A549 treated with GW870086 at 1 μM for 4 hours (cell line): ENCODE measurements at places on chromosomes 5 and 9. TPM values are rescaled to one million over a fixed set of nuclear protein-coding genes. Genes with fewer than 3 reads are reported as not detected.

The ARL14EPL gene
- 0.14 to 0.60 TPM (median 0.26 TPM) in 5 replicates for total RNA-seq

The IDNK gene
- 5.2 to 9.1 TPM (median 5.8 TPM) in 5 replicates for total RNA-seq

The DNM1 gene
- 80.7 to 101 TPM (median 88.4 TPM) in 5 replicates for total RNA-seq

The GEMIN5 gene
- 22.1 to 25.4 TPM (median 23.7 TPM) in 5 replicates for total RNA-seq

The PDZD2 gene
- 0.10 to 0.79 TPM (median 0.38 TPM) in 5 replicates for total RNA-seq

The GGTA1 gene
- not detected in 5 replicates for total RNA-seq

The CFAP90 gene
- total RNA-seq: 0.37 to 0.84 TPM (median 0.53 TPM) in 5 replicates

The PTGR1 gene
- total RNA-seq: 326 to 352 TPM (median 336 TPM) in 5 replicates

The CARD6 gene
- 2.9 to 3.3 TPM (median 3.1 TPM) in 5 replicates for total RNA-seq

The KCTD16 gene
- total RNA-seq: 0.01 to 0.07 TPM (median 0.03 TPM) in 4 of 5 replicates, not detected in the other
